Fibroblast of skin of left biceps (primary cell): ENCODE measurements at places on chromosomes 16 and 17.

DNA sequence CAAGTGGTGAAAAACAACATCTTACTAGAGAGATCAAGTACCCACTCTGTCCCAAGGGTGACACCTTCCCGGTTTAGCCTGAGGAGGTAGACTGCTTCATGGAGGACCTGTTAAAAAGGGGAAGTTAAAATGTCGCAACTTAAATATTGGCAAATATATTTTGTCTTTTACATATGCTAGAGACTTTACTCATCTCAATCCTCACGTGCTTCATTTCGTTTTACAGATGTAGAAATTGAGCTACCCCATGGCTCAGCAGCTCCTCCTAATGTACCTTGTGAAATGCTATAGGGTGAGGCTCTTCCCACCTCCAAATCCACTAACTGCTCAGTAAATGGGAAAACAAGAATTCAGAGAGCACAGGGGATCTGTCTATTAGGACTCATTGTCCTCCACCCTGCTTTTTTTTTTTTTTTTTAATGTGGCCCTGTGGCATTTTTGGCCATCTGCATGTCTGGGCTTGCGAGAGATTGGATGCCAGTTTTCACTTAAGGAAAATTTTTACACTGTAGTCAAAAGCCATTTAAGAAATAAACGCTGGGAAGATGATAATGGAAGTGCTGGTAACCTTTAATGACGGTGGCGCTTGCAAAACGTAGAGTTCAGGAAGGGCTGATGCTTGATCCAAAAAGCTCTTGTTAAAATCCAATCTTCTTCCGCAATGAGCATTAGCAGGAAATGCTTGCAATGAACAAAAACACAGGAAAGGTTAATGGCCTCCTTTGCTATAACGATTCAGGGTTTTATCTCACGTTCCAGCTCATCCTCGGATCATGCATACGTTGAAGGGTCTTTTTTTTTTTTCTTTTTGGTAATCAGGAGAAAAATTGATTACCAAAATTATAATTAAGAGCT is 39.8 kb downstream of the HSBP1 start:
- DNase-seq, result no peak

GRCh38 chr17:5819921-5820685 is 235.8 kb upstream of the NLRP1 start:
- no peak for DNase-seq

GRCh38 chr17:66387392-66387981 is 85.1 kb downstream of the PRKCA start:
- no peak for DNase-seq

GRCh38 chr17:31369266-31369665 is 22.2 kb upstream of the RAB11FIP4 start:
- DNase-seq, result no peak

GRCh38 chr16:85774811-85775210 is 23.9 kb upstream of the C16orf74 start:
- DNase-seq, result no peak
